Tibial nerve (tissue), 4 donors: ENCODE measurements at places on chromosomes 12 and 14.
A peak's percentile ranks its signal among the peaks of the same experiment; 100 is the strongest.

DNA sequence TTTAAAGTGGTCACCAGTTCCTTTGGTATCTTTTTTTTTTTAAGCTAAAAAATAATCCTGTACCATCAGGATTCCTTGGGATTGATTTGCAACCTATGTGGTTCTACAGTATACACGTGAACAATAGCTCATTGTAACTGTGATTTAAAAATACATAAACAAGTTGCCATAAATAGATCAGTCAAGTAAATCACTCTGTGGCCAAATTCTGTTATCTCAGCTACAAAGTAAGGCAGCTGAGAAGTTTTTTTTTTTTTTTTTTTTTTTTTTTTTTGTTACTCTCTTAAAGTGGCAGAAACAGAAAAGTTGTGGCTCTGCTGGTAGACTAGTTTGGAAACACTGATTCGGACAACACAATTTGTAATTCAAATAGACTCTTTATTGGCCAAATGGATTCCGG lies 104.5 kb downstream of the PRICKLE1 start:
- H3K27ac ChIP-seq: peak overlapping the region; percentile 92
- peaks cover 48% of the 10 kb centered on the region for H3K4me1 ChIP-seq

DNA sequence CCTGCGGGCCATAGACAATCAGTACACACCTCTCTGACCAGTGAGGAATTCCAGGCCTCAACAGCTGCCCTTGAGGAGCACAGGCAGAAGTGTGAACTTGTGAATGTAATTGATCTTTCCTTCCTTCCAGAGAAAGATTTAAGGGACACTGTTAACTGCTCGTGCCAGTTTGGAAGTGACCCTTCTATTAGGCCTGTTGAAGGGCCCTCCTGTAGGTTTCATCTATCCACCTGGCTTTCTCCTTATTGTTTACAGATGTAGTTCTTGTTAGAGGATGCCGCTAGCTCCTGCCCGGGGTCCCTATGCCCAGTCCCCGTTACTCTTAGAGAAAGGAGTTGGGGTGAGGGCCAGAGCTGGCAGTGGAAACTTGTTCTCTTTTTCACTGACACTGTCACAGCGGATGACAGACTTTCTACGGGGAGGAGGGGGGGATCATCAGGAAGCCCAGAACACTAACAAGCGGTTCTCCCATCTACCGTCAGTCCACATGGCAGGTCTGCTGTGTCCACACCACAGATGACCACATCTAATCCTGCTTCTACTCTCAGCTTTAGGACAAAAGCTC lies 42.6 kb downstream of the SH2B3 start:
- H3K36me3 ChIP-seq: peaks cover 2% of the 10 kb centered on the region
- no peak overlapping the region for H3K27ac ChIP-seq
- no peak for DNase-seq
- no peak overlapping the region for H3K4me3 ChIP-seq
- no peaks in the 10 kb centered on the region for H3K27me3 ChIP-seq

GRCh38 chr12:51729331-51729730 lies 119.2 kb downstream of the FIGNL2 start:
- no peaks in the 10 kb centered on the region for H3K27me3 ChIP-seq
- H3K4me1 ChIP-seq: no peaks in the 10 kb centered on the region
- no peaks in the 10 kb centered on the region for H3K36me3 ChIP-seq
- DNase-seq: no peak

DNA sequence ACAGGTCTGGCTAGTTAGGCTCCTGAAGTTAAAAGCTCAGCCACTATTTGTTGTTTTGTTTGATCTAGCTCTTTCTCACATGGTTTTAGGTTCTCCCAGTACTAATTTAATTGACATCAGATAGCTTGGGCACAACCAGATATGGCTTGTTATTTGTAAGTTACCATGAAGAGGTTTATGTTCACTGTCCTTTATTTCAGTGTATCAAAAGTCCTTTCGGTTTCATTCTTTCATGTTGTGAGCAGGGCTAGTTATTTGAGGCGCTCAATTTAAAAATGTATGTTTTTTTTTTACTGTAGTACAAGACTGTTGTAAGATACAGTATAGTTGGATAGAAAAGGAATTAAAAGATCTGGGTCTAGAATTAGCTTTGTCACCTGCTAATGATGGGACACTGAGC lies 7.0 kb downstream of the GPX2 start:
- no peaks in the 10 kb centered on the region for H3K27me3 ChIP-seq
- H3K27ac ChIP-seq: no peak overlapping the region
- DNase-seq: no peak
- H3K4me3 ChIP-seq: no peak overlapping the region
- peaks cover 5% of the 10 kb centered on the region for H3K4me1 ChIP-seq
- H3K36me3 ChIP-seq: no peaks in the 10 kb centered on the region

GRCh38 chr14:92572050-92572449 lies 58.5 kb downstream of the RIN3 start:
- H3K4me3 ChIP-seq: no peak overlapping the region
- H3K27ac ChIP-seq: no peak overlapping the region
- H3K36me3 ChIP-seq: no peaks in the 10 kb centered on the region
- no peaks in the 10 kb centered on the region for H3K4me1 ChIP-seq
- no peaks in the 10 kb centered on the region for H3K27me3 ChIP-seq
- DNase-seq: no peak

GRCh38 chr14:93271111-93271510 lies 61.7 kb downstream of the BTBD7 start:
- no peaks in the 10 kb centered on the region for H3K4me1 ChIP-seq
- no peaks in the 10 kb centered on the region for H3K36me3 ChIP-seq
- no peak for DNase-seq

- no peaks in the 10 kb centered on the region for H3K36me3 ChIP-seq
- H3K27ac ChIP-seq: no peak overlapping the region
- H3K27me3 ChIP-seq: no peaks in the 10 kb centered on the region
- H3K4me1 ChIP-seq: no peaks in the 10 kb centered on the region
- no peak overlapping the region for H3K4me3 ChIP-seq
Measured at GRCh38 chr14:68897559-68898155, 81.4 kb downstream of the ACTN1 start.

- DNase-seq: no peak
- H3K36me3 ChIP-seq: no peaks in the 10 kb centered on the region
- no peak overlapping the region for H3K4me3 ChIP-seq
- no peaks in the 10 kb centered on the region for H3K27me3 ChIP-seq
Measured at GRCh38 chr12:124784871-124785572, 78.6 kb downstream of the SCARB1 start.

DNA sequence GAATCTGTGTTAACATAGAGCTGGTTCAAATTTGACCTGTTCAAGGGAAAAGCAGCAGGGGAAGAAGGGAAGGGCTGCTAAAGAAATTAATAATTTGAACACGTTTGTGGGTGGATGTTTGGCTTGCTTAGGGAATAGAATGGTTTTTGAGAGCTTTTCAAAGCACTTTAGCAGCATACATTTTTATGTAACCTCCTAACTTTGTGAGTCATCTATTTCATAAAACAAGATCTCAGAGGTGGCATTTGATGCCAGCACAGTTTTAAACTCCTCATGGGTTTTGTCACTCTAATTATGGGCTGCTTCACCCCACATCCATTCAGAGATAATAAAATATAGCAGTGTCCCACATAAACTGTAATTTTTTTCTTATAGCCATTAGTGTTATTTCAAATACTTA lies 143.8 kb downstream of the ACSS3 start:
- H3K4me1 ChIP-seq: peaks cover 12% of the 10 kb centered on the region
- no peak overlapping the region for H3K4me3 ChIP-seq
- H3K27ac ChIP-seq: no peak overlapping the region

DNA sequence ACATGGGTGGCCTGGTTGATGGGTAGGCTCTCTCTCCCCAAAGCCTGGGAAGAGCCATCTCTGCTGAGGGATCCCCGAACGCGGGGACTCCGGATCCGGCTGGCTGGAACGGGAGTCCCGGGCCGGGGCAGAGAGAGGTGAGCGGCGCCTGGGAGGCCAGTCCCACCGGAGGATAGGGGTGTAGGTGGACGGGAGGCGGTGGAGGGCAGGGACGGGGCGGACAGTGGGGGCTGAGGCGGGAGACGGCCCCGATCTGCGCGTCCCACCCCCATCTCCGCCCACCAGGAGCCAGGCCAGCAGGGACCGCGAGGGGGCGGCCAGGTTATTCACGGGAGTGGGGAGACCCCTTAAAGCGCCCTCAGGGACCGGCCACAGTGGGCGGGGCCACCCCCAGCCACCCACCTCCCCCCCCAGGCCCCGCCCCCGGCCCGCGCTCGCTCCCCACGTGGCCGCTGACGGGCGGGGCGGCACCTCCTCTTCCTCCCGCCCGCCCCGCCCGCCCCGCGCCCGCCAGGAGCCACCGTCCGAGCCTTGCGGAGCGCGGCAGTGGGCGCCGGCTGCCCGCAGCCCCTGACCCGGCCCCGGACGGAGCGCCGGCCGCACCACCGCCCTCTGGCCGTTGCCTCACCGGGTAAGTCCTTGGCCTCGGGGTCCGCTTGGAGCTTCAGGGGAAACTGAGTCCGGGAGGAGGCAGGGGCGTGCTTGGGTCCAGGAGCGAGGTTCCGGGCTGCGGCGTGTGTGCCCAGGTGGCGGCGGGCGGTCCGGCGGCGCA lies at the start of gene INF2:
Gene INF2 (plus strand): TSS at position 510 of the 772 bp plus-strand sequence. CDS start 11,748 bp downstream, outside the sequence.
- peak within 1 kb of the TSS; percentile 94 for H3K27ac ChIP-seq
- H3K4me1 ChIP-seq: peaks cover 60% of the 10 kb centered on the region
- no peaks in the 10 kb centered on the region for H3K36me3 ChIP-seq
- H3K27me3 ChIP-seq: no peaks in the 10 kb centered on the region

- no peaks in the 10 kb centered on the region for H3K27me3 ChIP-seq
- H3K36me3 ChIP-seq: peaks cover 4% of the 10 kb centered on the region
- DNase-seq: no peak
- H3K4me1 ChIP-seq: no peaks in the 10 kb centered on the region
- H3K27ac ChIP-seq: no peak overlapping the region
- H3K4me3 ChIP-seq: no peak overlapping the region
Measured at GRCh38 chr14:96055065-96055752, 16.0 kb downstream of the C14orf132 start.

- H3K27me3 ChIP-seq: no peaks in the 10 kb centered on the region
- no peaks in the 10 kb centered on the region for H3K36me3 ChIP-seq
- H3K4me3 ChIP-seq: no peak overlapping the region
- H3K27ac ChIP-seq: no peak overlapping the region
Measured at GRCh38 chr14:27091973-27092372, 494.1 kb upstream of the NOVA1 start.

GRCh38 chr14:82689948-82690347 lies 1156.3 kb upstream of the SEL1L start:
- no peaks in the 10 kb centered on the region for H3K27me3 ChIP-seq
- no peak for DNase-seq
- H3K4me1 ChIP-seq: no peaks in the 10 kb centered on the region
- H3K27ac ChIP-seq: no peak overlapping the region
- no peak overlapping the region for H3K4me3 ChIP-seq
- H3K36me3 ChIP-seq: no peaks in the 10 kb centered on the region

DNA sequence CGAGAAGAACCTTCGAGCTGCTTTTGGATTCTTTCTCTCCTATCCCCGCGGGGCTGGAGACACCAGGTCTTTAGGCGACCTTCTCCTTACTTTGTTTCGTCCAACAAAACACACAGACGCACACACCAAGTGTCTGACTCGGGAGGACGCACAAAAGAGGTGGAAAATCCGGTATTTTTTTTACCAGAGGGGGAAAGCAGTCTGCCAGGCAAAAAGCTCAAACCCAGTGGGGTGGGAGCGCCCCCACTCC lies 2.1 kb downstream of the SIX4 start:
- no peak for DNase-seq
- no peak overlapping the region for H3K27ac ChIP-seq

DNA sequence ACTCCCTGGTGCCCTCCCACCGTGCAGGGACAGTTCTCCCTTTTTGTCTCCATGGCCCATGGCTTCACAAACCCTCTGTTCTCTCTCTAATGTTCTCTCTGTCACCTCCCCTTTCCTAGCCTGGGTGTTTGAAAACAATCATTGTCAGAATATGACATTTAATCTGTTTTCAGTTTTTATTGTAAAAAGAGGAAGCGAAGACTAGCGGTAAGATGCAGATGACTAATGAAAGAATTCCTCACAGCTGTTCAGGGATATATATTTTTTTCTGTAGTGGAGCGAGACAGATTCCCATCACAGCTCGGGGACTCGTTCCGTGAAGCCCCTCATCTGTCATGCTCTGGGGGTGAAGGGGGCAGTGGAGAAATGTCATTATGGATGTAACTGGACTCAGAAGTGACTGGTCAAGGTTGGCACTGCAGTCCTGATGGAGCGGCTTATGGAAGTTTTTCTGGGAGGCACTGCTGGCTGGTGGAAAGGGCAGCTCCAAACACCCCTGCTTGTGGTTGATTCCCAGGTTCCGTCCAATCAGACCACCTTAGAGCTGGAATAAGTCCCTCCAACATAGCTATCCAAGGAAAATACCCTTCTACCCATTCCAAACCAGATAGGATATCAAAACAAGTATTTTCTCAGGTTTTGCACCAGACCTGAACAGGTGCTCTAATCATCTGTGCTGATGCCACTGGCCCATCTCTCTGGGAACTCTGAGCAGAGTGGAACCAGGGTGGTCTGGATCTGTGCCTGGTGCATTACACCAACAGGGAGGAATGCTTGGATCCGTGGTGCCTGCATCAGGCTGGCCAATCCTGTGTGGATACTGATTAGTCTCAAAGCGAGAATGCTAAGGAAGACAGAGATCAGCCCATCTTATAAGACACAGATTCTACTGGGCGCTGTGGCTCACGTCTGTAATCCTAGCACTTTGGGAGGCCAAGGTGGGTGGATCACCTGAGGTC lies 84.7 kb downstream of the GPATCH2L start:
- no peaks in the 10 kb centered on the region for H3K36me3 ChIP-seq
- DNase-seq: no peak
- H3K27ac ChIP-seq: no peak overlapping the region
- H3K4me1 ChIP-seq: no peaks in the 10 kb centered on the region
- no peak overlapping the region for H3K4me3 ChIP-seq

DNA sequence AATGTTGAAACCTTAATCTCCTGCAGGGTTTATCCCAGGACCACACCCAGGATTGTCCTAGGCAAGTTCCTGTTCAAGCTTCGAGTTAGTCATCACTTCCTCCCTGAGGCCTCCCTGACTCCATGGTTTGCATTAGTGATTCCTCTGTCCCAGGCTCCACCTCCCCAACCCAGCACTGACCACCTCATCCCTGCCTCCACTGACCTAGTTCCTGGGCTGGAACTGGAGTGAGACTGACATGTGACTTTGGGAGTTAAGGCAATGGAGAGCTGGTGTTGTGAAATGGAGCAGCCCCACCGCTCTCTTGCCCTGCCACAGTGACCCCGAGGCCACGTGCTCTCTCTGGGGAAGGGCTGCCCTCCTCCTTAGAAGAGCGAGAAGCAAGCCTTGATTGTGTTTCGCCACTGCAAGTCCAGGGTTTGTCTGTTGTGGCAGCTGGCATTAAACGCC lies 15.8 kb upstream of the DTX1 start:
- no peaks in the 10 kb centered on the region for H3K36me3 ChIP-seq
- peak overlapping the region; percentile 50 for H3K27ac ChIP-seq
- no peaks in the 10 kb centered on the region for H3K4me1 ChIP-seq
- DNase-seq: peak; percentile 54

DNA sequence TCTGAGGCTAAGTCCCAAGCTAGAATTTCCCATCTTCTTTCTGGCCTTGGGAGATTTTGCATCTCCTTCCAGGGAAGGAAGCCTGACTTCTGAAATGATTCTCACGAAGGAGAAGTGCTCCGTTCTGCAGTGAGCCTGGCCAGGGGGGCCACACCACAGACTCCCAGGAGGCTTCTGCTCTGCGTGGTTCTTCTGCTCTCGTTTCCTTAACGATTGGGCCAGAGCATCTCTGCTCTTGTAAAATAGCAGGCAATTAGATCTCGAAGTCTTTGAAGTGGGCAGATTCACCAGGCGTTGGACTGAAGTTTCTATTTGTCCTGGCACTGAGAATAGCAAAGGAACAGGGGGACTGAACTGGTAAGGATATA lies 6.7 kb upstream of the BATF start:
- H3K4me1 ChIP-seq: peaks cover 11% of the 10 kb centered on the region
- no peak overlapping the region for H3K27ac ChIP-seq
- peak overlapping the region; percentile 47 for H3K4me3 ChIP-seq
- H3K36me3 ChIP-seq: no peaks in the 10 kb centered on the region

GRCh38 chr14:92800012-92800411 lies 5.9 kb downstream of the GOLGA5 start:
- DNase-seq: no peak
- peaks cover 3% of the 10 kb centered on the region for H3K36me3 ChIP-seq
- H3K4me1 ChIP-seq: peaks cover 25% of the 10 kb centered on the region
- no peak overlapping the region for H3K4me3 ChIP-seq
- H3K27me3 ChIP-seq: no peaks in the 10 kb centered on the region
- H3K27ac ChIP-seq: no peak overlapping the region
